ENCODE measurements at places on chromosomes 4 and X. TPM values are rescaled to one million over a fixed set of nuclear protein-coding genes. Genes with fewer than 3 reads are reported as not detected.

DNA sequence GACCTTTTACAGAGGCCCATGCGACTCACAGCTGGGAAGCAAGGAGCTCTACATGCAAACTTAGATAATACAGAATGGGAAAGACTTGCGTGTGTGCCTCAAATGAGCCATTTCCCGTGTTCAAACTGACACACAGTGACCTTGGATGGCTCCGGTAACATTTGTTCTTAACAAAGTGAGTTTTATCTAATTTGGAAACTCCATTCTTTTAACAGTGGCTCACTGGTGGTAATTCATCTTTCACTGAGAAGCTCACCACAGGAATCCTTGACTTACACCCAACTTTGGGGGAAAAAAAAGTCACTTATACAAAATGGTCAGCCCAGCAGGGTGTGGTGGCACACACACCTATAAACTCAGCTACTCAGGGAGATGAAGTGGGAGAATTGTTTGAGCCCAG, 190.6 kb downstream of the LDB2 start:
- no peaks in the 10 kb centered on the region for H3K27me3 ChIP-seq
- H3K4me3 ChIP-seq: no peak overlapping the region
- DNase-seq: no peak

DNA sequence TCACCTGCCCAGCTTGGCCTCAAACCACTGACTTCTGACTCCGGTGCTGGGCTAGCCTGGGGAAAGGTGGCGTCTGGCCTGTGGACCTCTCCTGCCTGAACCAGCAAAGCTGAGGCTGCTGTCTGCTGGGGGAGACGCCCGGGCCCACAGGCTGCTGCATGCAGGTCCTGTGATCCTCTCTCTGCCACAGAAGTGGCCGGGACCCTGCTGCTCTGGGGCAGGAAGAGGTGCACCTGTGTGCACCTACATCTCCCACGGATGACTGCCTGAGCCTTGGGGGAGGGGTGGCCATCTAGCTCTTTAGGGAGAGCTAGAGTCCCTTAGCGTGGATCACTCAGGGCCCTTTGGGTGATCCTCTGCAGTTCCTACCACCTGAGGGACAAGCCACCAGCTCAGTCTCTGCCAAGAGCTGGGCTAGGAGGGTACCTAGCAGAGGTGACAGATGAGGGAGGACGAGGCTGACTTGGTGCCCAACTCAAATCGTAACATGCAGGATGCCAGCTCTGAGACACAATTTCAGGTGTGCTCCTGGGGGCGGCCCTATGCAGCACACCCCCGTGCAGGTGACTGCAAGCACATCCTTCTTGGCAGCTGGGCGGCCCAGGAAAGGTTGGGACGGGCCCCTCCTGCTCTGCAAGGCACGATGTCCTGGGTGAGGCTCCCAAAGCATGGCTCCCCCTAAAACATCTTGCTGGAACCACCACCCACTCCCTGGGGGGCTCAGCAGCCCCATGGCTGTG, 22.5 kb downstream of the LETM1 start:
- H3K27ac ChIP-seq: no peak overlapping the region
- DNase-seq: no peak
- H3K4me3 ChIP-seq: no peak overlapping the region
- H3K27me3 ChIP-seq: no peaks in the 10 kb centered on the region
- H3K36me3 ChIP-seq: peaks cover 24% of the 10 kb centered on the region
- H3K4me1 ChIP-seq: no peaks in the 10 kb centered on the region

The NOX1 gene
- total RNA-seq: not detected

GRCh38 chrX:101485212-101485949, at the start of gene ARMCX4:
Gene ARMCX4, plus strand, starts transcription at chrX:101485456. Its CDS starts 3,134 bp downstream, at chrX:101488590.
- no peaks in the 10 kb centered on the region for H3K36me3 ChIP-seq
- no peaks in the 10 kb centered on the region for H3K27me3 ChIP-seq
- DNase-seq: peak; percentile 78
- H3K27ac ChIP-seq: no peak within 1 kb of the TSS
- H3K4me1 ChIP-seq: no peaks in the 10 kb centered on the region
- H3K4me3 ChIP-seq: peak within 1 kb of the TSS; percentile 38

The MAGIX gene
- 11.6 TPM for total RNA-seq

- H3K36me3 ChIP-seq: no peaks in the 10 kb centered on the region
- peaks cover 10% of the 10 kb centered on the region for H3K4me1 ChIP-seq
- no peak for DNase-seq
- peak overlapping the region; percentile 53 for H3K27ac ChIP-seq
- no peaks in the 10 kb centered on the region for H3K27me3 ChIP-seq
These were observed 6.6 kb downstream of the SMS start for GRCh38 chrX:21946925-21947641.
